ENCODE measurements at places on chromosomes 1 and 21.
A peak's percentile ranks its signal among the peaks of the same experiment; 100 is the strongest.

- DNase-seq: no peak
Observed at GRCh38 chr21:18164933-18165332, 79.7 kb upstream of the CHODL start.

GRCh38 chr21:33980276-33980916, 64.8 kb upstream of the ATP5PO start:
- peak; percentile 27 for DNase-seq

GRCh38 chr1:145828367-145829026, 4.5 kb downstream of the POLR3C start:
- no peak for DNase-seq

DNA sequence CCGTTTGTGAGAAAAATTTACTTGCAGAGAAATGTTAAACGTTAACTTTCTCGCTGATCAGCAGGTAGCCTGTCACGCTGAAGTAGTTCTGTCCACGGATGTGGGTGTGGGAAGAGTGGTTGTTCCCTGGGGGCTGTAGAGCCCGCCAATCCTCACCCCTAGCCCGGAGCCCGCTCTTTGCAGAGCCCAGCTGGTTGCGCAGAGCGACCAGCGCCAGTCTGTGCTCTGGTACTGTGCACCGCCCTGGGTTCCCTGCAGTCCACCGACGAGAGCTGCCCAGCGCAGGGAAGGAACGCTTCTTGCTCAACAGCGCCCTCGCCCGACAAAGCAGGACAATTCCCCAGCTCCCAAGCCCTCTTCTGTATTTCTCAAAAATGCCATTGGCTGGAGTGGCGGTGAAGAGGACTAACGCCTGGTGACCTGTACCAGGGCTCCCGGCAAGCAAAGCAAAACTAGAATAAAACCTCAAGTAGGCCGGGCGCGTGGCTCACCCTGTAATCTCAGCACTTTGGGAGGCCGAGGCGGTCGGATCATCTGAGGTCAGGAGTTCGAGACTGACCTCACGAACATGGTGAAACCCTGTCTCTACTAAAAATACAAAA, 3.3 kb downstream of the RIPPLY3 start:
- DNase-seq: peak; percentile 90
